ENCODE measurements at places on chromosomes 7 and 10.

- no peak for DNase-seq
Observed at GRCh38 chr10:20041931-20042330, 225.7 kb downstream of the PLXDC2 start.

- no peak for DNase-seq
Observed at GRCh38 chr7:133349101-133349500, 96.2 kb downstream of the EXOC4 start.

GRCh38 chr7:157560258-157560654 lies 223.5 kb downstream of the DNAJB6 start:
- DNase-seq = no peak

GRCh38 chr10:62625484-62625883 lies 179.0 kb upstream of the ADO start:
- DNase-seq = no peak

DNA sequence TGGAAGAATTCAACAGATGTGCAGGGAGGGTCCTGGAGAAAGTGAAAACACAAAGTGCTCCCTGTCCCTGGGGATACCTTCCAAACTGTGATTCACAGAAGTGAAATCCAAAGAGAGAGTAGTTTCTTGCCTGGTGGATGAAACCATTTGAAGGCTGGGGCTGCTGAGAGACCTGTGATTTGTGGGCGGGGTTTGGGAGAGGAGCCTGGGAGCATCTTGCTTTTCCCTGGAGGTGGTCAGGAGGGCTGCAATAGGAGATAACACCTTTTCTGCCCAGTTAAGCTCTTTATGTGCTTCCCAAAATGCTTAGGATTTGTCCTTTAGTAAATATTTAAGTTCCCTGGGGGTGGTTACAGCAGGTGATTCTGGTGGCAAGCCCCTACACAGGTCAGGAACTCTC lies 105.3 kb upstream of the TPK1 start:
- no peak for DNase-seq

GRCh38 chr7:69091521-69091920 lies 506.8 kb upstream of the AUTS2 start:
- DNase-seq = no peak

- DNase-seq = no peak
Observed at GRCh38 chr7:45417735-45418134, 156.4 kb upstream of the ADCY1 start.

DNA sequence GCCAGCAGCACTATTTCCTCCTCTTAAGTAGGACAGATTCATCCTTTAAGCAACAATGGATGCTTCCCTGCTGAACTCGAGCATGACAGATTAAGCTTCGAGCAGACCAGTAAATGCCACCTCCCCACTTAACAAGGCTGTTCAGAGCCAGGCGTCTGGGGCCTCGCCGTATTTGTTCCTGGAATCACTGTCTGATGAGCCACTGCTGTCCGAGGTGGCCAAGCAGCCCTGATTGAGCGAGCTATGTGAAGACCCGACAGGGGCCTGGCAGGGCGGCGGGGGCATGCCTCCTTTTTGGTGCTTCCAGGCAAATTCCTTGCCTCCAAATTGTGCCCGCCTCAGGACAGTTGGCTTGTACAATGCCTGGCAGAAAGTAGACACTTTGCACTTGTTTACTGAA lies 862.6 kb downstream of the NRG3 start:
- no peak for DNase-seq

DNA sequence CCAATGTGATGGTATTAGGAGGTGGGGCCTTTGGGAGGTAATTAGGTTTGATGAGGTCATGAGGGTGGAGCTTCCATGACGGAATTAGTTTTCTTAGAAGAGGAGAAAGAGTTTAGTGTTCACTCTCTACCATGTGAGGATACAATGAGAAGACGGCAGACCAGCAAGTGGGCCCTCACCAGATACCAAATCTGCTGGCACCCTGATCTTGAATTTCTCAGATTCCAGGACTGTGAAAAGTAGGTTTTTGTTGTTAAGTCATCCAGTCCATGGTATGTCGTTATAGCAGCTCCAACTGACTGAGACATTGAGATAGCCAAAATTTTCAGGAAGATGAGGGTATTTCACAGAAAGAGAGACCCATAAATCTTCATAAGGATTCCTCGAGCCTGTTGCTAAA lies 3.6 kb upstream of the TMEM196 start:
- no peak for DNase-seq

DNA sequence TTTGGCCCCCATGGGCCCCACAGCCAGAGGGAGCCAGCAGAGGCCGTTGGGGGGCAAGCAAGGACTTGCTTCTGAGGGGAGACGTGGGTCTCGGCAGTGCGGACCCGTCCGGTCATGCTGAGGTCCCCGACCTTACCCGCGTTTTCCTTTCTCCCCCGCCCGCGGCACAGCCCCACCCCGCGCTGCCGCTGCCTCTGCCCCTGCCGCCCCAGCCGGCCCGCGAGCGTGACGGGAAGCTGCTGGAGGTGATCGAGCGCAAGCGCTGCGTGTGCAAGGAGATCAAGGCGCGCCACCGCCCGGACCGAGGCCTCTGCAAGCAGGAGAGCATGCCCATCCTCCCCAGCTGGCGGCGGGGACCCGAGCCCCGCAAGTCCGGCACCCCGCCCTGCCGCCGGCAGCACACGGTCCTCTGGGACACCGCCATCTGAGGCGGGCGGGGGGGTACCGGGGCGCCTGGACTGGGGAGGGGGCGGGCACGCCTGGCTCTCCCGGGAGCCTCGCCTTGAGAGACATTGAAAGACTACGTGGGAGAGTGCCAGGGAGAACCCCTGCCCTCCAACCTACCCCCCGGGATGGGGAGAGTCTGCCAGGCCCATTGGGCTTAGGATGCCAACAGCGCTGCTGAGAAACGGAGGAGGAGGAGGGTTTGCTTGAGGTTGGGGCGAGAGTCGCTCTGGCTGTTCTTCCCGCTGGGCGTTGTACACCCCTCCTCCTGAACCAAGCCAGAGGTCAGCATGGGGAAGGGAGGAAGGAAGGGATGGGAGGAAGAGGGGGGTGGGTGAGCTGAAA lies 9.9 kb downstream of the NYAP1 start:
- peak; percentile 52 for DNase-seq

- DNase-seq = no peak
Observed at GRCh38 chr10:101140084-101140949, 9.2 kb downstream of the TLX1 start.

- peak; percentile 60 for DNase-seq
Observed at GRCh38 chr7:142632271-142633134, 116.8 kb upstream of the PRSS1 start.

DNA sequence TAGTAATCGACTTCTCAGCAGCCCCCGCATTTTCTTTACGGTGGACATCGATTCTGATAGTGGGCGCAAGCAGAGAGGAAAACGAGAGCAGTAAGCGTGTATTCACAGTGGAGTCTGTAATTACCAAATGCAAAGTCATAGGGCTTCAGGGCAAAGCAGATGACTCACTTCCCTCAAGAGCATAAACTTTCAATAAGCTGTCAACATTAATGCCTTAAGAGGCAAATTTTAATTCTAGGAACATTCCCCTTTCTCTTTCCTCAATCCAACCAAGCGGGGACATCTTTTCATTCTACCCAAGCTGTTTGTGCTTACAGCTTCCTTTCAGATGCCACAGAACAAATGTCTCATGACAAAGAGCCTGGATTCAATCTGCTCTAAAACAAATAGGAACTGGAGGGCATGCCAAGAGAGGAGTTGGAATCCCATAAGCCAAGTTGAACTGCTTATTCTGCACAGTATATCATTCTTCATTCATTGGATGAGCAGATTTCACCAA lies 48.6 kb downstream of the MALSU1 start:
- DNase-seq = peak; percentile 49

DNA sequence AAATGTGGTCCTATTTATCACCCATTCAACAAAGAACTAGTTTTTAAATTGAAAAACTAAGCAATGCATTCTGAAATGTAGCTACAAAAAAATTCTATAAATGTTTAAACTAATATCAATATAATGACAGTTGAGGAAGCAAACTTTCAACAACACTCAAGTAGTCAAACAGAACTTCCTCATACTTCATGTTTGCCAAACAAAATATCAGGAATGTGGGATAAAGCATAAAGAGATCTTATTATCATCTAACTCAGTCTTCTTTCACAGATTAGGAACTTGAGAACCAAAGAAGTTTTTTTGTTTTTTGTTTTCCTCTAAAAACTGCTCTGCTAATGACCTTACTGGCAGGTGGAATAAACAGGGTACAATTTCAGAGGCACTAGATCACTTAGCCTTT lies 116.2 kb downstream of the JAZF1 start:
- no peak for DNase-seq

DNA sequence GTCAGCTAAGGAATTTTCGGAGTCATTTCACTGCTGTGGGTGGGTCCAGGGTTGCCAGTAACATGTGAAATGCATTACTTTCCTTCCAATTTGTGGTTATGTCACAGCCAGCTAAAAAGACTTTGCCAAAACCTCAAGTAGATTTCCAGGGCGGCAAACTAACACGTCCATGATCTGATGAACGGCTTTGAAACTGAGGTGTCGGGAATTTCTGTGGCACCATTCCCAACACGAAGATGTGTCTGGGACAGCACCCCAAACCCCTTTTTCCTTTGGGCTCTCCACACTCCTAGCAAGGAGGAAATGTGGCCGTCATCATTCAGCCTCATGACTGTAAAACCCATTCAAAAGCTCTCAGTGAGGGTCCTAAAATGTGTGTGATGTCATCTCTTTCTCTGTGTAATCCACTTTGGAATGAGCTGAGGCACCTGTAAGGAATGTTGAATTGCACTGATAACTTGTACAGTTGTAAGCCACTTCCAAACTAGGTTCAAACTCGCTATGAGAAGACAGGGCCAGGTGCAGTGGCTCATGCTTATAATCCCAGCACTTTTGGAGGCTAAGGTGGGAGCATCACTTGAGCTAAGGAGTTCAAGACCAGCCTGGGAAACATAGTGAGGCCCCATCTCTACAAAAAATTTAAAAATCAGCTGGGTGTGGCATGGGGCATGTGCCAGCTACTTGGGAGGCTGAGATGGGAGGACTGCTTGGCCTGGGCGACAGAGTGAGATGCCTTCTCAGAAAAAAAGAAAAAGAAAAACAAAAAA lies 146.1 kb upstream of the FRMD4A start:
- no peak for DNase-seq

- DNase-seq = no peak
Observed at GRCh38 chr10:63429281-63429680, 36.5 kb downstream of the JMJD1C start.

- no peak for DNase-seq
Observed at GRCh38 chr10:11116361-11116760, 98.7 kb downstream of the CELF2 start.
